ENCODE measurements at places on chromosomes 3 and 15.

DNA sequence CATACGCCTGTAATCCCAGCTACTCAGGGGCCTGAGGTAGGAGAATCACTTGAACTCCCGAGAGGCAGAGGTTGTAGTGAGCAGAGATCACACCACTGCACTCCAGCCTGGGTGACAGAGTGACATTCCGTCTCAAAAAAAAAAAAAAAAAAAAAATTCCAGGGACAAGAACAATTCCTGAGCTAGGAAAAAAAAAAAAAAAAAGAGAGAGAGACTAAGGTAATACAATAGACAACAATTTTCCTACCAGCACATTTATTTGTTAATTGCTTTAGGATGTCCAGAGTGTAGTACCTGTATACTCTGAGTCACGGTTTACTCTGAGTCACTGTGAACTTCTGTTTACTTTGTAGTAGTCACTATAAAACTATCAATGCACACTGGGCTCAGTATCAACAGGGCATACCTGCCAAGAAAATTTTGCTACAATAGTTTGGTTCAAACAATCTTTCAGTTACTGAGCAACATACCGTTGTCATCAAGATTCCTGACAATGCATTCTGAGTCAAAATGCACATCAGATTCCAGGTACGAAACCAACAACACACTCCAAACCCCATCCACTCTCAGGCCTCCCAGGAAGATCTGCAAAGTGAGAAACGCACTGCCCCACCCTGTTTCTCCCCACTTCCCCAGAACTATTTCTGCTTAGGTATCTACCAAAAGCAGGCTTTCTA, 28.3 kb downstream of the IGF2BP2 start:
- peak; percentile 79 for DNase-seq

DNA sequence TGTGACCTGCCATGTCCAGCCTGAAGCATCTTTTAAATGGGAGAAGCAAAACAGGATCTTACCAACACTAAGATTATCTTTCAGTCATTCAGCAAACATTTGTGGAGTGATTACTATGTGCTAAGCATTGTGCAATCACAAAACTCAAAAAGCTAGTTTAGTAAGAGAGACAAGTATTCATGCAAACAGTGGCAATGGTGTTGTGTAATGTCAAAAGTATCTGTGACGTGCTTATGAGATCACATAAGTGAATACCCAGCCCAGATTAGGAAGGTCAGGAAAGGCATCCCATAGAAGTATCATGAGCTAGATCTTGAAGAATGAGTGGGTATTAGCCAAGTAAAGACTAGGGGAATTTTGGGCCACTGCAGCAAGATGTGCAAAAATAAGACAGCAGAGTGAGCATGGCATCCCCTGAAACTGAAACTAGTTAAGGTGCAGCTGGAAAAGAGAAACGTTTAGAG, 32.1 kb downstream of the SEC62 start:
- no peak for DNase-seq

GRCh38 chr3:40780291-40780924, 255.6 kb downstream of the ZNF621 start:
- no peak for DNase-seq

DNA sequence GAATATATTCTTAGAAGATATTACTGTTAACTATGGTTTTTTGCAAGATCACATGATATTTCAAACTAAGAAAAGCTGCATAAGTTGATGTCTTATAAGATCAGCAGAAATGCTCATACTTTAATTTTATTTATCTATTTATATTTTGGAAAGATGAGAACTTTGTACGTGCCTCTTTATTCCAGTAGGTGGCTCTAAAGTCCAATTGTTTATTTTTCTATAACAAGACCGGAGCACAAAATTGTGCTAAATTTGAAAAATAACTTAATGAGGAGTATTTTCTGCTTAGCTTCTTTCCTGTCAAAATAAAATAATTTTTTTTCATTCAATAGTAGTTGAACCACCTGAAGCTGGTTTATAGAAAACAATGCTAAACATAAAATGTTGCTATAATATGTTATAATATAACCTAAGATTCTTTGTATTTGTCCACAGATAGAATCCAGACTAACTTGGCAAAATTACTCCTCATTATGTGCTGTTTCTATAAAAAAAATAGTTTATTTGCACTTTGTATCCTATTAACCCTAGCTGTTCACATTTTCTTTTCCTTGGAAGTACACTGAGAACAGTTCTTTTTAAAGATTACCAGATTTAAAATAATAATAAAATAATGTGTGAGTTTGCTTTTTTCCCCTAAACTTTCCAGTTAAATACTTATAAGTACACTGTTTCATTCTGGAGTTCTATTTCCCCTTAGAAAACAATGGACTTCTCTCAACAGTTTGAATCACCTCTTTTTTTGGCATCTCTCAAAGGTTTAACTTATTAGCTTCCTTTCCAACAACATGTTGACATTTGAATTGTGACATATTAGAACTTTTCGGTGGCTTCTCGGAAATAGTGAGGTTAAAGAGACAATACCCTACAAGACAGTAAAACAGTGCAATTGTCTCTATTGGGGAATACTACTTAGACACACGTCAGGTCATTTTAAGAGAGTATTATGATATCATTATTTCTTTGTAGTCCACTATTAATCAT, 530.0 kb downstream of the MECOM start:
- DNase-seq = peak; percentile 11

DNA sequence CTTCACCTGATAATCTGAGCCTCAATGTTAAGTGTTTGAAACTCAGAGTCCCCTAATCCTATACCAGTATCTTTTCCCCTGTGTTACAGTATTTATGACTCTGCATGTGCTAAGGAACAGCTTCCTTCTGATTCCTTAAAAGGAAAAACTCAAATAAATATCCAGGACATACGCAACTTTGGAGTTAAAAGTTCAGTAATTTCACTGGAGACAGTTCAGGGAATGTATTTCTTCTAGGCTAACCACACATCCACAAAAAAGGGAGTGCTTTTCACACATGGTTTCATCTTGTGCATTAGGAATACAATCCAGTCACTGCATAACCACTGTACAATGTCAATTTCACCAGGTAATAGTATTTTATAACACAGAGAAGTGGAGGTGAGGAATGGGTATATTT, 31.0 kb downstream of the PGBD4 start:
- DNase-seq = no peak

- no peak for DNase-seq
Observed at GRCh38 chr3:72728329-72728889, 119.8 kb downstream of the SHQ1 start.

GRCh38 chr3:168124291-168124690, 28.6 kb upstream of the GOLIM4 start:
- DNase-seq = no peak

DNA sequence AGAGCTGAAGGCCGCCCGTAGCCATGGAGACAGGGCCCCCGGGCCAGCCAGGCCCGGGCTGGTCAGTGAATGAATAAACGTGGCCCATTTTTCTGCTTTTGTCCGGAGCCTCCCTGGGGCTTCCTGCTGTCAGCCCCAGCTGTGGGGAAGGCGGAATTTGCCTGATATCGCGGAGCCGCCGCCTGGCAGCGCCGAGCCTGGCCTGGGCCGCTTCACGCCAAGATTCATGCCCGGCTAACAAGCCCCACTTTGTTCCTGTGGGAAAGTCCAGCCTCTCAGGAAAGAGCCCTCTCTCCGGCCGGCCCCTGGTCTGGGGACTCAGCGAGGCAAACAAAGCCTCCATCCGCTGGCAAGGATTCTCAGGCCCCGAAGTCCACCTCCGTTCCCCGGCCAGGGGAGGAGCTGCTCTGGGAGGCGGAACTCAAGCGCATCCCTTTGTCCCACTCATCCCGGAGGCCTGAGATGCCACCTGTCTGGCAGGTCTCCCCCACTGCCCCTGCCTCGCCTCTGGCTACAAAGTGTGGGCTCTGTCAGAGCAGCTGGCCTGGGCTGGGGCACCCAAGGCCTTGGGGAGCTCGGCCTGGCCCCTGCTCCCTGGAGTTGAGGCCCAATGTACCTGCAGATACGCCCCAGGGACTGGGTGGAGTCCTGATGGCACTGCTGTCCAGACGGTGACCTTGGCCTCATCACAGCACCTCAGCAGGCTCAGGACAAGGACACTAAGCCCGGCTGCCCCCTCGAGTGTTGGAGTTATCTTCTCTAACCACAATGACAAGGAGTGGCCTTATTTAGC, 51.6 kb upstream of the SLC6A11 start:
- no peak for DNase-seq

DNA sequence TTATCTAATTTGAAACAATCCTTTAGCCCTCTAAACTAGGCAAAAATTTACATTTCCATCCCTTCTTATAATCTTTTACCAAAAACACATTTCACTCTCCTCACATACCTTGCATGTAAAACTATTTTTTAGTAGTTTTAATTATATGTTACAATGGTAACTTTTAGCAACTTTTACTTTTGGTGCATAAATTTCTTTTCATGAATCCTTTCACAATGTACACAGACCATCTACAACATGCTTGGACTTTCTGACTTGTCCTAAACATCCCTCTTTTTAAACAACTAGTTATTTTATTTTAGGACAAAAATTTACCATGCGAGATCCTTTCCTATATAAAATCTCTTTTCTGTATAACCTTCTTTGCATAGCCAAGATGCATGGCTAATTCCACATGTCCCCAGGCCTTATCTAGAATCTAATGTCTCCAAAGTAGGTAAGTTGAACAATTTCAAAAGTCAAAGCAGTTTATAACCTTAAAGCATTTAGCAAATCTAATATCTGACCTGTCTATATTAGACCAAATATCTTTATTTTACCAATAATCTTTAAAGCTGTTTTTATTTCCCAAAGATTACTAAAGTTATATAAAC, 14.4 kb upstream of the ALDH1L1 start:
- DNase-seq = no peak

GRCh38 chr3:62809369-62809768, 65.8 kb downstream of the CADPS start:
- DNase-seq = no peak

- DNase-seq = no peak
Observed at GRCh38 chr15:38553071-38553470, 11.5 kb downstream of the RASGRP1 start.

DNA sequence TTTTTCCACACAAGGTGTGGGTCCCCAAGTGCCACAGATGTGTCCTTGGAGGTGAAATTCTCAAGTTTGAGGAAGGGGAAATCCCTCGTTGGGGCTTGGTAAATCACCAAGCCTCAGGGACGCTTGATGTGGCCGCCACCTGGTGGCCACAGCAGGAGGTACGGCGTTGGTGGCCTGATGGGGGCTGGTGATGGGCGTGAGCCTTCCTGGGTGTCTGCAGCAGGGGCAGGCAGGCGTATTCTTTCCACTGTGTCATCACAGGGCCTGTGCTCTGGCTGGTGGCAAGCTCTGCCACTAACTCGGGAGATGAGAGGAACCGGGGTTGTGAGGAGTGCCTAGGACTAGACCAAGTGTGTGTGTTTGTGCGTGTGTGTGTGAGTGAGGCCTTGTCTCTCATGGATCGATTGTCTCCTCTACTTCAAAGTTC, 4.2 kb downstream of the ACOX2 start:
- DNase-seq = peak; percentile 14

GRCh38 chr3:165653130-165653778, 184.0 kb downstream of the BCHE start:
- no peak for DNase-seq

GRCh38 chr15:84947947-84948830, 33.5 kb upstream of the PDE8A start:
- DNase-seq = no peak

- peak; percentile 86 for DNase-seq
Observed at GRCh38 chr3:185659942-185660921, 74.1 kb downstream of the SENP2 start.

DNA sequence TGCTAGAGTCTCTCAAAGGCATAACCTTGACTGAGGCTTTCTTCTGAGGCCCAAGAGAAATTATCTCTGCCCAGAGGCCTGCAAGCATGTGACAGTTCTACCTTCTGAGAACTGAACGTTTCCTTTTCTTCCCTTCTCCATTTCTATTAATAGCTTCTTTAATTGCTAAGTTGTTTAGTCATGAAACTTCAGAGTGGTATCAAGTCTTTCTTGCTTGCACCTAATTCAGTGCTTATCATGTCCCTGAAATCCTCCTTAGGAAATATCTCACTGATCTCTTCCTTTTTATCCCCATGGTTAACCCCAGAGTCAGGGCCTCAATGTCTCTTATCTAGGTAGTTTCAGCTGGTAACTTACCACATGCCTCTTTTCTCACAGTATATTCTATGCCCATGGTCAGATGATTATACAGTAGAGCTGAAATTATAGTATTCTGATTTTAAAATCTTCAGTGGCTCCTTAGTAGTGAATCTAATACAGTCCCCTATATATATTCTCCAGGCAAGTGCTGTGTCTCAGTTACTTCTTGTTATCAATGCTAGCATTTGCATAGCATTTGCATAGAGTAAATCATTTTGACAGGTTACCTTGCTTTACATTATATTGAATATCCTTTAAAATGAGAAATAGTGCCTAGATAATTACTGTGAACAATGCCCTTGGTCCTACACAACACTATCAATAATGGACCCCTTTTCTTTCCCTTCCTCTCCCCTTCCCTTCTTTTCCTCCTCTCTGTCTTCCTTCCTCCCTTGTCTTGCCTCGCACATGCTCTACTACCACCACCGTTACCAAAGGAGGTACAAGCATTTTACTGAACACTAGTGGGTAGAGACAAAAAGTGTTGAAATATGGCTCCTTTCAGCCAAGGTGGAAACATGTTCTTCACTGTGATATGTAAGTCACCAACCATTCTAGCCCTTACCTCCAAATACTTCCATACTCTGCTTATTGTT, 33.0 kb downstream of the KBTBD8 start:
- DNase-seq = no peak

DNA sequence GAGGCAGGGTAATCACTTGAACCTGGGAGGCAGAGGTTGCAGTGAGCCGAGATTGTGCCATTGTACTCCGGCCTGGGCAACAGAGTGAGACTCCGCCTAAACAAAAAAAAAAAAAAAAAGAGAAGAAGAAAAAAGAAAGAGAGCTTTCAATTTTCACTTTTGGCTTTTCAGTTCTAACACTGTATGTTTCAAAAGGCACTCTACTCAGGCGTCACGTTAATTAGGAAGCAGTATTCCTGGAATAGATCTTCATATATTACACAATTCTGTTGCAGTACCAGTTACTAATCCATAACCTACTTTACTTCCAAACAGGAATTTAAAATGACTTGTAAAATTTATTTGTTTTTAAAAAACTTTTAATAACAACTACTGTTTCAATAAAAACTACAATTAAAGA, 131.7 kb upstream of the PLXND1 start:
- no peak for DNase-seq

Data from NCI-H774 (cell line).